ENCODE measurements at places on chromosomes 1 and 21.

GRCh38 chr1:63663301-63663700, 70.1 kb downstream of the PGM1 start:
- DNase-seq = no peak

- no peak for DNase-seq
Measured at GRCh38 chr21:35905963-35906345, 154.4 kb downstream of the SETD4 start.

DNA sequence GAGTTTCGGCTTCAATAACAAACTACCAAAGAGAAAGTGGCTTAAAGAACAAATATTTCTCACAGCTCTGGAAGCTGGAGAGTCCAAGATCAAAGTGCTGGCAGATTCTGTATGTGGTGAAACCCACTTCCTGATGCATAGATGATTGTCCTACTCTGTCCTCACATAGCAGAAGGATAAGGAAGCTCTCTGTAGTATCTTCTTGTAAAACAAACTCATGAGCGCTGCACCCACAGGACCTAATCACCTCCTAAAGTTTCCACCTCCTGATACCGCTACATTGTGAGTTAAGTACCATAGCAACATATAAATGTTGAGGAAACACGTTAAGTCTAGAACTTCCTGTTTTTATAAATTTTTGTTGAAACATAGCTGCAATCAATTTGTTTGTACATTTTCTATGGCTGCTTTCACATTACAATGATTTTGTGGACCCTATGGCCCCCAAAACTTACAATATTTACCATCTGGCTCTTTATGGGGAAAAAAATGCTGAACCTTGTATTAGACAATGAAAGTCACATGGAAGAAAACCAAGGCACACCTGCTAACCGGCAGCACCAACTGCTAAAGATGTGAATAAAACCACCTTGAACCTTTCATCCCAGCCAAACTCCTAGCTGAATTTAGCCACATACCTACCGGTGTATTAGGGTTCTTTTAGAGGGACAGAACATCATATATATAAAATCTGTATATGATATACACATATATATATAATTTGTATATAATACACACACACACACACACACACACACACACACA, 1423.4 kb downstream of the NCAM2 start:
- no peak for DNase-seq

DNA sequence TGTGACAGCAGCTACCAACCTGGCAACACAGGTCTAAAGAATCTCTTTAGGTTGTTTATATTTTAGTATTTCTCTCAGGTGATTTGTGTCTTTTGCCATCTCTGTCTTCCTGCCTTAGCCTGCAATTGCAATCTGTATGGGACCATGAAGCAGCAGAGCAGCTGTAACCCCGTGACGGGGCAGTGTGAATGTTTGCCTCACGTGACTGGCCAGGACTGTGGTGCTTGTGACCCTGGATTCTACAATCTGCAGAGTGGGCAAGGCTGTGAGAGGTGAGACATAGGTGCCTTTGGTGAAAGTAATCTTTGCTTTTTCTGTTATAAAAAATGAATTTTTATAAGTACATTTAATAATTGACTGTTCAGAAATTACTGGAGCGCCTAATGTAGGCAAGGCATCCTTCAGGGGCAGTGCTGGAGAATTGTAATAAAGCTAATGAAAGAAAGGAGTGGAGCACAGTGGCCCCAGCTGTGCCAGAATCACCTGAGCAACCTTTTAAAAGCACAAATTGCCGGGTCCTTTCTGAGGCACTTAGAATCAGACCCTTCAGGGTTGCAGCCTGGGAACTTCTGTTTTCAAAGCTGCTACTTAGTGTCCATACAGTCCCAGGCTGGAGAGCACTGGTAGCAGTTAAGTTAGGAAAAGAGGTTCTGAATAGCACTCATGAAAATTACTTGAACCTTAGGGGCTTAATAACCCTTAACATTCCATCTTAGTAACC, 60.6 kb upstream of the LAMC2 start:
- DNase-seq = no peak

DNA sequence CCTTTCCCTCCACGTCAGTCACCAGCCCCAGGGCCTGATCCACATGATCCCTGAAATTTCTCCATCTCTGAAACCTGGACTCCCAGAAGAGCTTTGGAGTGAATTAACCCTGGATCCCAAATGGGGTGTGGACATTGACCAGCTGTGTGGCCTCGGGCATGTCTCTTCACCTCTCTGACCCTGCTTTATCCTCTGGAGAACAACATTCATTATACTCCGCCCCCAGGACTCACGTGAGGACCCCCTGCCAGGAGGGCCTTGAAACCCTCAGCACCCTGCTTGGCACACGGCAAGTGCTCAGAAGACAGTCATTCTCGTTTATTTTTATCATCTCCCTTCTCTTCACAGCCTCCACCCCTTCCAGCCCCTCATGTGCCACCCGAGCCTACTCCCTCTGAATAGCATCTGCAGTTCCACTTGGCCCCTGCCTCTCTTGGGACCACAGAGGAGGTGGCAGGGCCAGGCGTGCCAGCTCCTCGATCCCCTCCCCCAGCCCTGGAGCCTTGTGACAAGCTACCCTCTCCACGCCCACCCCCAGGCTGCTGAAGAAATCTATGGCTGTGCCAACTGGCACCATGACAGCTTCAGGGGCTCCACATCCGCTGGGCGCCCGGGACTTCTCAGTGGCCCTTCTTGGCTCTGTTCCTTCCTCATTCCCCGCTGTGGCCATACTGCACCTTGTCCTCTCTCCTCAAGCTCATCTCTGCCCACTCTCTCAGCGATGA, 18.0 kb downstream of the ADGRB2 start:
- DNase-seq = no peak

DNA sequence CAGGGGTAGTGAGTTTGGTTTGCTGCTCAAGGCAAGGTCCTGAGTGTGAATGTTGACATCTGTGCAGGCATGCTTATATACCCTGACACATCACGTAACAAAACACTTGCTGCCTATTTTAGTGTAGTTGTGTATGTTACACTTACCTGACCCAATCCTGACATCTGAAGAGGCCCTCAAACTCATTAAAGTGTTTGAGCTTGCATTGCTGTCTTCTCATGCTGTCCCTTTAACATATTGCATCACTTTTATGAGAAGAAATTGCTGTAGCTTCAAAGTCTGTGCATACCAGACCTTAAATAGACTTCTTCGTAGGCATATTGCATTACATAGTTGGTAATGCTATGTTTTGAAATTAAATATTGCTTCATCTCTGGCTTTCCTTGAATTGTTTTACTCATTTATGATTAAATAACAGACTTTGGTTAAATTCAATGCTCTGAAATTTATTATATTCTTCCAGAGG, at the start of gene KRTAP19-3:
TSS of gene KRTAP19-3 (minus strand) at position 51 of the 466 bp plus-strand sequence. CDS start 56 bp downstream, outside the sequence.
- DNase-seq = no peak
